Stomach (tissue), 19 donors: ENCODE measurements at places on chromosomes 5 and 9. TPM values are rescaled to one million over a fixed set of nuclear protein-coding genes. Genes with fewer than 3 reads are reported as not detected.

SMIM27 gene
- polyA plus RNA-seq, result 6.7 TPM

PPP3R2 gene
- not detected for polyA plus RNA-seq

ZBTB43 gene
- 1.8 TPM for polyA plus RNA-seq

AQP7 gene
- polyA plus RNA-seq, result 1.1 TPM

CCNO gene
- polyA plus RNA-seq, result 6.4 TPM

TPD52L3 gene
- polyA plus RNA-seq, result not detected

NDOR1 gene
- polyA plus RNA-seq, result 4.6 TPM

SPATA24 gene
- polyA plus RNA-seq, result 8.6 TPM

PRDM9 gene
- not detected for polyA plus RNA-seq

SLC34A3 gene
- polyA plus RNA-seq, result 0.53 TPM

HTR4 gene
- polyA plus RNA-seq, result not detected

ATP6V0E1 gene
- polyA plus RNA-seq, result 158 TPM

ARHGEF39 gene
- 3.2 TPM for polyA plus RNA-seq

DMRT2 gene
- polyA plus RNA-seq, result not detected

TTC33 gene
- 5.8 TPM for polyA plus RNA-seq

GDF9 gene
- not detected for polyA plus RNA-seq

TMEM171 gene
- 8.4 TPM for polyA plus RNA-seq

ACTBL2 gene
- 0.05 TPM for polyA plus RNA-seq

LRRC19 gene
- not detected for polyA plus RNA-seq

EEIG1 gene
- 38.5 TPM for polyA plus RNA-seq

TLR4 gene
- polyA plus RNA-seq, result 0.85 TPM

OCLN gene
- 12.5 TPM for polyA plus RNA-seq

PCDHGA3 gene
- polyA plus RNA-seq, result not detected

NDUFB6 gene
- 63.6 TPM for polyA plus RNA-seq

ZNF618 gene
- 3.0 TPM for polyA plus RNA-seq

NMRK1 gene
- 53.0 TPM for polyA plus RNA-seq

OR13D1 gene
- not detected for polyA plus RNA-seq
